CD4-positive, alpha-beta T cell (primary cell): ENCODE measurements at places on chromosomes 2 and 18.

GRCh38 chr18:36375118-36375517 is 77.6 kb downstream of the FHOD3 start:
- DNase-seq, result no peak

DNA sequence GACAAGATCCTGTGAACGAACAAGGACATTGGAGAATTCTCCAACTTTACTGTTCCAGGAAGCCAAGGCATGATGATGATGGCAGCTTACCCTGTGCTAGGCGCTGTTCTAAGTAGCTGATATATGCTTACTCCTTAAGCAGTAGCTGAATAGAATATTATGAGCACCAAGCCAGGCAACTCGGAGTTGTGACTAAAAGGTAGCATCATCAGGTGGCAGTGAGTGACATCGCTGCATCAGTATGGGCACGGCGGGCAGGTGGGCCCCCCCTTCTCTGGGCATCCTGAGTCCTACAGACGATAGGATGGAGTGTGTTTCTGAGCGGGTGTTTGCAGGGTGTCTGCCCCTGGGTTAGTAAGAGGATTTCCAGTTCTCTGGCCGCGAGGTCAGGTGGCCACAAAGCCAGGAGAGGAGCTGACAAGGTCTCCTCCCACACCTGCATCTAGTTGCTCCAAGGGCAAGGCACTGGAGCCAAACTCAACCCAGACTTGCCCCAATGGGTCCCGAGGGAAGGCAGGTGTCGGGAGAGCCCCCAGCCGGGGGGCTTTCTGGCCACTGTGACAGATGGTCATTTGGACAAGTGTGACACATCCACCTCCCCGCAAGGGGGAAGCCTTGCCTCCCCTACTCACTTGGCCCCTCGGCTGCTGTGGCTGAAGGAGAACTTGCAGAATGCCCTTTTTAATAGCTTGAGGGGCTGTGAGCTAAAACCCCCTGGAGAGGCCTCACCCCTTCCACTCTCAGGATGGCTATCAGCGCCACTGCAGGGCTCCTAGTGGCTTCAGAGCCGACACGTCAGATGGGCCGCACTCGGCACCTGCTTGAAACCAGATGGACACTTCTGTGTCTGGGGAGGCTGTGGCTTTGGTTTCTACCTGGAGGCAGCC is 55.5 kb downstream of the CRACDL start:
- no peak for DNase-seq

- no peak for DNase-seq
These were observed 3.7 kb downstream of the PCGF1 start for GRCh38 chr2:74503506-74504475.

DNA sequence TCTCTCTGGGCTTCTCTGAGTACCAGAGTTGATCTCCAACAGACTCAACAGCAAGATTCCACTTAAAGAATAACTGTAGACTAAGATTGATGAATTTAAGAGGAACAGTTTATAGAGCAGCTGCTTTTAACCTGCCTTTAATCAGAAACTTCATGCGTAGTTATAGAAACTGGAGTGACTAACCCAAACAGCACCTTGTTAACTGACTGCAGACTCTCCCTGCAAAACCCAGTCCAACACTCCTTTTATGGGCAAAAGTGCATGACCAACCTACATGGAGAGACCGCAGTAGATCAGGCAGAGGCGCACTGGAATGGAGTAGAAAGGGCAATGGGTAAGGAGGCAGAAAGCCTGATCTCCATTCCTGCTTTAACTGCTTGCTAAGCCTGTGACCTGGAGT is 110.6 kb downstream of the NRP2 start:
- DNase-seq, result no peak

- no peak for DNase-seq
These were observed 80.8 kb upstream of the PPP1CB start for GRCh38 chr2:28670856-28671255.

DNA sequence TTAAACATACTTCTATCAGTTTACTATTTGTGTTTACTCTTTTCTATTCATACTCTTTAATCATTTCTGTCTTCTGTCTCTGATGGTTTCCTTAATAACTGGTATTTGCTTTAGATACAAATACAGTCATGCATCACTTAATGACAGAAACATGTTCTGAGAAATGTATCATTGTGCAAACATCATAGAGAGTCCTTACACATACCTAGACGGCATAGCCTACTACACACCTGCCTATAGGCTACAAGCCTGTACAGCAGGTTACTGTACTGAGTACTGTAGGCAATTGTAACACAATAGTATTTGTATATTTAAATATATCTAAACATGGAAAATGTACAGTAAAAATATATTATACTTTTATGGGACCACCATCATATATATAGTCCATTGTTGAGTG is 36.3 kb downstream of the VSNL1 start:
- DNase-seq, result no peak

GRCh38 chr2:10931710-10932255 is 20.0 kb downstream of the KCNF1 start:
- DNase-seq, result no peak

- no peak for DNase-seq
These were observed 282.7 kb upstream of the STON1 start for GRCh38 chr2:48247206-48247605.

DNA sequence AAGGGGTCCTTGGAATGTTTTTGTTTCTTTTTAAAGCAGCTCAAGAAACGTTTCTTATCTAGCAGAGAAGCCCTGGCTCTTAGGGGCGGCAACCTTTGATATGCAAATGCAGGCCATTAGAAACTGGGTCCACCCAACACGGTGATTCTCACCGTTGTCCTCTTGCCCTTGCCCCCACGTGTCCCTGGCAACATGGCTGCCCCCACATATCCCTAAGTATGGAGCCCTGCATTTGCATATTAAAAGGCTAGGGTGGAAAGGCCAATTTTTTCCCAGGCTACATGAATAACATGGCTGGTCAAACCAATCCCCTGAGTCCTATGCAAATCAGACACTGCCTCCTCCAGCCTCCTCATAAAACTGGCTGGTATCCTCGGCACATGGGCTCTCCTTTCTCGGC is 230.1 kb upstream of the SPOPL start:
- no peak for DNase-seq

- no peak for DNase-seq
These were observed 192.8 kb downstream of the ZNF407 start for GRCh38 chr18:74790451-74790850.
